ENCODE measurements at places on chromosomes 3 and 15. TPM values are rescaled to one million over a fixed set of nuclear protein-coding genes. Genes with fewer than 3 reads are reported as not detected.

ABI3BP gene
- total RNA-seq: 4.2 TPM

DNA sequence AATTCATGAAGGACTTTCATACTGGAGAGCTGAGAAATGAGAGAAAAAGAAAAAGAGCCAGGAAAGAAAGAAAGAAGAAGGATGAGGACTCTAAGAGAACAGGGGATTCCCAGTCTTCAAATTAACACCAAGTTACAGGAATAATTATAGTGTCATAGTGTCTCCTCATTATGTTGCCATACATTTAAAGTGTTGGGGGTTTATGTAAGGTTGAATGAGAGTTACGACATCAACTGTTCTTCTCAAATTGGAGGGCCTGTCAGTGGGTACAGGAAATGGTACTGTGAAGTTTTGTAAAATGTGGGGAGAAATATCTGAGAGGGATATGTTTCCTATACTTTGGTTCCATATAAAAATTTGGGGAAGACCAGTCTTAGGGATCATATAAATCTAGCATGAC, 12.3 kb upstream of the CD200 start:
- H3K4me3 ChIP-seq: no peak overlapping the region
- no peak for DNase-seq
- H3K36me3 ChIP-seq: no peaks in the 10 kb centered on the region
- H3K27me3 ChIP-seq: peaks cover 10% of the 10 kb centered on the region

DNA sequence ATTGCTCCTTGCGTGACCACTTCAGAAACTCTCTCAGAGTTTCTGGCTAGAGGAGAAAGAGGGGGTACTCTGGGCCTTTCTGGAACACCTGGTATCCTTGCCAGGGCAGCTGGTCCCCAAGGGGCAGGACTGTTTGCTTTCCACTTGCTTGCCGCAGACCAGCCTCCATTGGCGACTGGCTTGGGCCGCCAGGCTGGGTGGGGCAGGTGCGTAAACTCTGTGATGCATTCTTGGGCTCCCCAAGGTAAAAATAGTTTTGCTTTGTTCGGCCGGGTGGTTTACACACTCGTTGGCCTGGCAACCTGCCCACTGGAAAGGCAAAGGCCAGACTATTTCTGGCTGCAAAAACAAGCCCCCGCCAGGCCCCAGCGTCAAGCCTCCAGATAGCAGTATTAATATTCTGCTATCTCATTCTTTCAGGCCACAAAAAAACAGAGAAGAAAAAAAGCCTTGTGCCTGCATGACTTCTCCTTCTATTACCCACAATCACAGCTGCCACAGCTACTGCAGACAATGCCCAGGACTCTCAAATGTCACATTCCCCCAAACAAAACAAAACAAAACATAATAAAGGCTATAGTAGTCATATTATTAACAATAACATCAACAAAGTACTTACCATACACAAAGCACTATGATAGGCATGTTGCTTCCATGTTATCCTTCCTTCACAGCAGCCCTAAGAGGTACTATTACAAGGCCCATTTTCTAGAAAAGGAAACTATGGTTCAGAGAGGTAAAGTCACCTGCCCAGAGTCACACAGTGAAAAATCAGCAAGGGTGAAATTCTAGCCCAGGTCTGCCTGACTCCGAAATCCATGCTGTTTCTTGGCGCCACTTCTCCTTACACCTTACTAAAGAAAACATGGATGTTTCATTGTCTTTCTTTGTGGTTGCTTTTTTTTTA, 14.0 kb upstream of the SSUH2 start:
- no peak overlapping the region for H3K27ac ChIP-seq
- H3K4me1 ChIP-seq: peaks cover 10% of the 10 kb centered on the region
- H3K36me3 ChIP-seq: no peaks in the 10 kb centered on the region
- H3K4me3 ChIP-seq: no peak overlapping the region
- H3K27me3 ChIP-seq: no peaks in the 10 kb centered on the region

DNA sequence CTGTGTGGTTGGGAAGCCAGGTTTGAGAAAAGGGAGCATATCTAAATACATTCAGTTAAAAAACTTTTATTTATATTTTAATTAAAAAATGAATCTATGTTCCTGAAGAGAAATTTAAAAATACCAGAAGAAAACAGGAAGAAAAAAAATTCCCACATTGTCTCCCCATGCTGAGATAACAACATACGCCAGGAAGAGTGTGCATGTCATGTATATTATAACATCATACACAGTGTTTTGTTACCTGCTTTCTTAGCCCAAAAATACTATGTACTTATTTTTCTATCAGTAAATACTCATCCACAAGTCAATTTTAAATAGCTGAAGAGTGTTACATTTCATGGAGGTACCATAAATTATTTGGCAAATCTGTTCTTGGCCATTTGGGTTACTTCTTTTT, 18.5 kb downstream of the USP13 start:
- no peak for DNase-seq
- no peak overlapping the region for H3K27ac ChIP-seq
- no peaks in the 10 kb centered on the region for H3K27me3 ChIP-seq
- H3K4me1 ChIP-seq: peaks cover 9% of the 10 kb centered on the region
- H3K36me3 ChIP-seq: no peaks in the 10 kb centered on the region

RMDN3 gene
- total RNA-seq: 17.5 TPM

DNA sequence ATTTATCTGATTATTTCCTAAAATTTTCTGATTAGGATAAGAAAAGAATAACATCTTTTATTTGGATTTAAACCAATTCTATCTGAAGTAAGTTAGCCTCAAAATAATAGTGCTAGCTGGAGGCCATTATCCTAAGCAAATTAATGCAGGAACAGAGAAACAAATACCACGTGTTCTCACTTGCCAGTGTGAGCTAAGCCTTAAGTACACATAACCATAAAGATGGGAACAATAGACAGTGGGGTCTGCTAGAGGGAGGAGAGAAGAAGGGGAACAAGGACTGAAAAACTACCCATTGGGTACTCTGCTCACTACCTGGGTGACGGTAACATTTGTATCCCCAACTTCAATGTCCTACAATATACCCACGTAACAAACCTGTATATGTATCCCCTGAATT, 31.3 kb upstream of the LYSMD4 start:
- H3K4me3 ChIP-seq: no peak overlapping the region
- H3K36me3 ChIP-seq: no peaks in the 10 kb centered on the region
- H3K4me1 ChIP-seq: no peaks in the 10 kb centered on the region
- 0 out of 2 replicates have a peak, but pooled peaks cover 2% of the 10 kb centered on the region for H3K27me3 ChIP-seq

CTXN2 gene
- total RNA-seq: not detected

CPNE9 gene
- not detected for total RNA-seq

GRCh38 chr15:83092309-83092976, 15.0 kb upstream of the TM6SF1 start:
- peak; percentile 77 for DNase-seq
- H3K4me1 ChIP-seq: no peaks in the 10 kb centered on the region
- no peak overlapping the region for H3K27ac ChIP-seq
- H3K4me3 ChIP-seq: no peak overlapping the region

DNA sequence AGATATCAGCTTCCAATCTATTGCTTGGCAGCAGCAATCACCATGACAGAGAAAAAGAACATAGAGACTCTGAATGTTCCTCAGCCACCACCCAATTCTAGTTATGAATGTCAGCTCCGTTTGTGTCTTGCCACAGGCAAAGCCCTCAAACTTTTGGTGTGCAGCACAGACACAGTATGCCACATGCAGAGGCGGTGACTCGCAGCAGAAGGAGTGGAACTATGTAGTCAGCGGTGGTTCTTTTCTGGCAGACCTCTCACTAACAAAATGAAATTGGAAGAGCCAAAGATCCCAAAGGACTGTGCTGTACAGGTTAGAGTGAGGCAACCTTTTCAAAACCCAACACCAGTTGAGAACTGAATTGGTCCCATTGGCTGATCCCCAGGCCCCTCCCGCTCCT, 220.9 kb downstream of the SLC9A9 start:
- no peaks in the 10 kb centered on the region for H3K36me3 ChIP-seq
- H3K4me3 ChIP-seq: no peak overlapping the region
- H3K4me1 ChIP-seq: no peaks in the 10 kb centered on the region
- H3K27me3 ChIP-seq: no peaks in the 10 kb centered on the region
- DNase-seq: peak; percentile 3

DNA sequence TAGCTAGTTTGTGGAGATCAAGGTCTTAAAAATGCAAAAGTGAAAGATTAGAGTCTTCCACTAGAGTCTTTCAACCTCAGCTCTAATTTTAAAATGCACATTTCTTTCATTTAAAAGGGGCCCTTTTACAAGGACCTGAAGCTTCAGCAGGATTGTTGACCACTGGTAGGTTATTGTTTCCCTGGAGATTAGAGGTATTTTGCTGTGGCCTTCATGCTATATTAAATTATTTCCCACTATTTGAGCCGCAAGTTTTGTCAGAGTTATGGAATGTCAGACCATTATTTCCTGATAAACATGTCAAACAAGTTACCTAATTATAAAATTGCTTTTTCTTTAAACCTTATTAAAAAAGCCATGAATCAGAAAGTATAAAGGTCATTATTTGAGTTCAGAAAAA, 103.1 kb upstream of the CCNL1 start:
- no peaks in the 10 kb centered on the region for H3K36me3 ChIP-seq
- no peak overlapping the region for H3K27ac ChIP-seq
- no peaks in the 10 kb centered on the region for H3K4me1 ChIP-seq
- H3K27me3 ChIP-seq: no peaks in the 10 kb centered on the region

DNA sequence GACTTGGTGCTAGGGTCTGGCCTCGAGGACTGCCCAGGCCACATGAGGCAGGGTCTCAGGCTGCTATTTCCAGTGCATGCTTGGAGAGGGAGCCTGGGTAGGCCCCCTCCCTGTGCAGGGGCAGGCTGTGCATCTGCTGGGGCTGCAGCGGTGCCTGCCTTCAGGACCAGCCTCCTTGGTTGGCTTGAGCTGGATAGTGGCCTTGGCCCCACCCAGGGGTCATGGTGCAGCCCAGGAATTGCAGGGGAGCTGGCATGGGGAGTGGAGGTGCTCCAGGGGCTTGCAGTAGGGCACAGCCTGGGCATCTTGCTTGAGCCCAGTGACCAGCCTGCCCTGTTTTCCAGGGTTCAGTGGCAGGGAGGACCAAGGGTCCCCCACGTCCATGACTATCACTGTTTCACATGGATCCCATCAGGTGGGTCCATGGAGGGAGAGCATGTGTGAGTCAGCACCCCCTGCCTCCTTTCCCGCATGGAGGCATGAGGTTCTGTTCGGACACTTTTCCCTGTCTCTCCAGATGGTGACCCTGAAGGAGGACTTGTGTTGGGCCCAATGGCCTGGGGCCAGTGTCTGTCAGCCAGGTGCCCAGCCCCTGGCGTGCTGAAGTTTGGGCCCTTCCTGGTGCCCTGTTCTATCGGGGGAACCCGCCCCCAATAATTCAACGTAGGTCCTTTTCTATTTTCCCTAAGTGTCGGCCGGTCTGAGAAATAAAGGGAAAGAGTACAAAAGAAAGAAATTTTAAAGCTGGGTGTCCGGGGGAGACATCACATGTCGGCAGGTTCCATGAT, 218.6 kb downstream of the SNRPN start:
- no peak for DNase-seq
- no peaks in the 10 kb centered on the region for H3K4me1 ChIP-seq
- no peak overlapping the region for H3K4me3 ChIP-seq
- H3K27me3 ChIP-seq: no peaks in the 10 kb centered on the region
- H3K27ac ChIP-seq: no peak overlapping the region

GRCh38 chr15:67907184-67907723, 67.4 kb upstream of the RNU6-1 start:
- H3K27ac ChIP-seq: no peak overlapping the region
- no peak for DNase-seq
- no peak overlapping the region for H3K4me3 ChIP-seq
- no peaks in the 10 kb centered on the region for H3K4me1 ChIP-seq
- H3K27me3 ChIP-seq: peaks cover 8% of the 10 kb centered on the region

GUCA1C gene
- total RNA-seq: not detected

DNA sequence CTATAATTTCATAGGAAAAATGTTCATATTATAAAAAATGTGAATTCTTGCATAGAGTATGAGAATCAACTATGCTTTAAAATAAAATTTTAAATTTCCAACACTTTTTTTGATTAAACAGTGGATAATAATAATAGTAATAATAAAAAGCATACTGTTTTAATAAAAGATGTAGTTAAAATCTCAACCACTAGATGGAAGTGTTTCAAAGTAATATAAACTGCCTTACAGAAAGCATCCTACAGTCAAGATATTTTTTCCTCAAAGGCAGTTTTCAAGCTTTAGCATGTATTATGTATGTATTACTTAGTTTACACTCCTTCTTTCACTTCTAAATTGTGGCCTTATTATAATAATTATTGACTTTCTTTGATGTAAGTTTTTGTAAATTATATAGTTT, 217.5 kb downstream of the CHL1 start:
- no peaks in the 10 kb centered on the region for H3K36me3 ChIP-seq
- DNase-seq: peak; percentile 10
- no peak overlapping the region for H3K4me3 ChIP-seq
- H3K27me3 ChIP-seq: no peaks in the 10 kb centered on the region
- no peak overlapping the region for H3K27ac ChIP-seq

- no peak for DNase-seq
- no peaks in the 10 kb centered on the region for H3K4me1 ChIP-seq
- H3K4me3 ChIP-seq: no peak overlapping the region
- H3K27me3 ChIP-seq: peaks cover 23% of the 10 kb centered on the region
- H3K36me3 ChIP-seq: no peaks in the 10 kb centered on the region
- H3K27ac ChIP-seq: no peak overlapping the region
Measured at GRCh38 chr3:169945313-169945712, 21.3 kb upstream of the SEC62 start.

GOLGA6A gene
- total RNA-seq: not detected

GRCh38 chr3:186081678-186082077, 27.2 kb downstream of the ETV5 start:
- no peak overlapping the region for H3K4me3 ChIP-seq
- H3K36me3 ChIP-seq: peaks cover 12% of the 10 kb centered on the region
- H3K27me3 ChIP-seq: no peaks in the 10 kb centered on the region
- peaks cover 2% of the 10 kb centered on the region for H3K4me1 ChIP-seq

GRCh38 chr3:193743702-193744047, 150.7 kb downstream of the OPA1 start:
- H3K4me1 ChIP-seq: no peaks in the 10 kb centered on the region
- no peak overlapping the region for H3K27ac ChIP-seq
- DNase-seq: no peak
- no peak overlapping the region for H3K4me3 ChIP-seq
- no peaks in the 10 kb centered on the region for H3K36me3 ChIP-seq

SAMD7 gene
- total RNA-seq: not detected

GRCh38 chr3:166685246-166685645, 694.9 kb downstream of the ZBBX start:
- H3K27me3 ChIP-seq: no peaks in the 10 kb centered on the region
- no peaks in the 10 kb centered on the region for H3K36me3 ChIP-seq
- no peak overlapping the region for H3K4me3 ChIP-seq
- DNase-seq: no peak
- H3K4me1 ChIP-seq: no peaks in the 10 kb centered on the region

NECTIN3 gene
- total RNA-seq: 182 TPM

RHOV gene
- total RNA-seq: not detected

DNA sequence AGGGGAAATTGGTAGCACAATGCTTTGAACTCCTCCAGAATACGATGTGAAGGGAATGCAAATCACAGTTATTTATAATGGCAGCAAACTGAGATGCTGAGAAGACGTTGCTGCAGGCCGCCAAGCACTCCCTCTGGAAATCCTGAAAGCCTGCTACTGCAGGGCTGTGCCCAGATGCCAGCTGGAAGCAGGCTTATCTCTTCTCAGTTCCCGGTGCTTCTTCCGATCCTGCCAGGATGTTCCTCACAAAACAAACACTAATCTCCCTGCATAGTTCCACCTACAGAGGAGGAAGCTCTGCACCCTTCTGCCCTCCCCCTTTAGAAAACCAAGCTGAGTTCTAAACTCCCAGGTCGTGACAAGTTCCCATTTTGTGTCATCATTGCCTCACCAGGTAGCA, 201.7 kb upstream of the BCL6 start:
- peaks cover 11% of the 10 kb centered on the region for H3K4me1 ChIP-seq
- no peak overlapping the region for H3K4me3 ChIP-seq
- no peak overlapping the region for H3K27ac ChIP-seq

- no peak overlapping the region for H3K27ac ChIP-seq
- no peaks in the 10 kb centered on the region for H3K27me3 ChIP-seq
- peaks cover 2% of the 10 kb centered on the region for H3K4me1 ChIP-seq
Measured at GRCh38 chr3:30470496-30470895, 135.9 kb upstream of the TGFBR2 start.
